ENCODE measurements at places on chromosomes 4 and X. TPM values are rescaled to one million over a fixed set of nuclear protein-coding genes. Genes with fewer than 3 reads are reported as not detected.
A peak's percentile ranks its signal among the peaks of the same experiment; 100 is the strongest.

DNA sequence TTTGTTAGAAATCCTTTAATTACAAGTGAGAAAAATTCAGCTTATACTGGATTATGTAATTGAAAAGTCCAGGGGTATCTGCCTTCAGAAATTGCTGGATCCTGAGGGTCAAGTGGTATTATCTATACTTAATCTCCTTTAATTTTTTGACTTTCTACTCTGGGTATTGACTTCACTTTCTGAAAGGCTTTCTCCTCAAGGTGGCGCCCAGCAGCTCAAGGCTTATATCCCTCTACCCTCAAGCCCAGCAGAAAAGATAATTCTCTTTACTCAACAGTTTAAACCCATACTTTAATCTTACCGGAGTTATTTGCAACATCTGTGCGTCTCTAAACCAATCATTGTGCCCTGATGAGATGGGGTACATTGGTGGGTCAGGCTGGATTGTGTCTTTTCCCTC, 129.5 kb downstream of the LARP7 start:
- no peak for DNase-seq

The OPRPN gene
- total RNA-seq: not detected

- DNase-seq: no peak
These were observed 1234.2 kb downstream of the FAM133A start for GRCh38 chrX:94908171-94908570.

DNA sequence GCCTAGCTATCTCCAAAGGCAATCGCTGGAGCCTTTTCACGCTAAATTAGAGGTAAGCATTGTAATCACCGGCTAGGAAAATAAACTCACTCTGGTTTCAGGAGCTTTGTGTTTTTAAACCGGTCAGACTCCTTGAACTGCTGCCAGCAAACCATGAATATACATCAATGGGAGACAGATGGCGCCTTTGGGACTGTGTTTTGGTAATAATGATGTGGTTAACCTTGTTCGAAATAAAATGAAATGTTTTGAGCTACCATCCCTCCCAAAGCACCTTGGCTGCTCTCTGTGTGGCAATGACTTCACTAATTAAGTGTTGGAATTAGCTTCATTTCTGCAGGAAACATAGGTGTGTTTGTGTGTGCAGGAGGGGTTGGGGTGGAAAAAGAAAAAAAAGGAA, 65.3 kb downstream of the CLNK start:
- DNase-seq: peak; percentile 21

Data from pancreas (tissue), 10 donors.